ENCODE measurements at places on chromosomes 13 and 19. TPM values are rescaled to one million over a fixed set of nuclear protein-coding genes. Genes with fewer than 3 reads are reported as not detected.

The KLK2 gene
- polyA plus RNA-seq = 0.03 TPM

The FUT3 gene
- 0.70 TPM for polyA plus RNA-seq

The CCDC159 gene
- polyA plus RNA-seq = 32.6 TPM

The SRRM5 gene
- polyA plus RNA-seq = 1.2 TPM

The FCER2 gene
- polyA plus RNA-seq = 0.15 TPM

Measured in right renal pelvis (tissue), 4 donors.